ENCODE measurements at places on chromosomes 2 and 18.

- peak; percentile 24 for DNase-seq
- H3K27me3 ChIP-seq: no peaks in the 10 kb centered on the region
- H3K27ac ChIP-seq: no peak overlapping the region
- peaks cover 42% of the 10 kb centered on the region for H3K36me3 ChIP-seq
- peak overlapping the region; percentile 97 for H3K4me3 ChIP-seq
Observed at GRCh38 chr2:63590626-63591408, 2.1 kb downstream of the MDH1 start.

DNA sequence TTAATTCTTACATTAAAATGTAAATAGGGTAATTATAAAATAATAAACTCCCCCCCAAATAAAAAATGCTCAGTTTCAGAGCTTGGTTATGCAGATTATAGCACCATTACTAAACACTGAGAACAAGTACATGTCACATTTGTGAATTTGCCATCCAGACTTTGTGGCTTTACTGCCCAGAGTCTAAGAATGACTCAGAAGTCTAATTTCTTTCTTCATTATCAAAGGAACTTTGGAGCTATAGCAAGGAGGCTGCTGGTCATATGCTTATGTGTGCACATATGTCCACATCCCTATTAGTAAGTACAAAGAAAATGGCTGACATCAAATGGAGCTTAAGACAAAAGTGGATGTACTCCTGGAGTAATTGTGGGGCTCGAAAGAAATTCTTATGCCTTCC is 248.5 kb upstream of the SESTD1 start:
- H3K4me1 ChIP-seq: no peaks in the 10 kb centered on the region
- no peak overlapping the region for H3K4me3 ChIP-seq
- H3K36me3 ChIP-seq: no peaks in the 10 kb centered on the region
- no peaks in the 10 kb centered on the region for H3K27me3 ChIP-seq
- peak; percentile 1 for DNase-seq
- no peak overlapping the region for H3K27ac ChIP-seq

DNA sequence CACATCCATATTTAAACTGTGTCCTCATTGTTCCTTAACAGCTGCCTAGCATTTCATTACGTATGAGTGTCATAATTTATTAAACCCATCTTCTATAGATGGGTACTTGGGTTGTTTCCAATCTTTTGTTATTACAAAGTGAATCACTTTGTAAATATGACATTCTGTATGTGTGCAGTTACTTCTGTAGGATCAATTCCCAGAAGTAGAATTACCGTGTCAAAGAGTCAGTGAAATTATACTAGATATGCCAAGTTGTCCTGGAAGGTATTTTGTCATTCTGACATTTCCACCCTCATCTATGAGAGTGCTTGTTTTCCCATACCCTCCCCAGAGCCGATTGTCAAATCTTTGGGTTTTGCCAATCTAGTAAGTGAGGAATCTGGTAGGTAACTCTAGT is 194.5 kb upstream of the APCDD1 start:
- H3K4me1 ChIP-seq: no peaks in the 10 kb centered on the region
- no peaks in the 10 kb centered on the region for H3K36me3 ChIP-seq
- H3K27ac ChIP-seq: no peak overlapping the region
- H3K27me3 ChIP-seq: no peaks in the 10 kb centered on the region

GRCh38 chr2:72278046-72278445 is 130.4 kb upstream of the CYP26B1 start:
- peaks cover 2% of the 10 kb centered on the region for H3K4me1 ChIP-seq
- H3K36me3 ChIP-seq: no peaks in the 10 kb centered on the region
- no peak overlapping the region for H3K27ac ChIP-seq

GRCh38 chr2:48258481-48259149 is 271.3 kb upstream of the STON1 start:
- H3K4me3 ChIP-seq: no peak overlapping the region
- no peaks in the 10 kb centered on the region for H3K4me1 ChIP-seq
- H3K27me3 ChIP-seq: no peaks in the 10 kb centered on the region
- no peak overlapping the region for H3K27ac ChIP-seq

GRCh38 chr2:225040856-225041206 is 1.4 kb downstream of the DOCK10 start:
- no peak overlapping the region for H3K27ac ChIP-seq
- no peaks in the 10 kb centered on the region for H3K36me3 ChIP-seq
- no peak for DNase-seq
- peak overlapping the region; percentile 88 for H3K4me3 ChIP-seq

DNA sequence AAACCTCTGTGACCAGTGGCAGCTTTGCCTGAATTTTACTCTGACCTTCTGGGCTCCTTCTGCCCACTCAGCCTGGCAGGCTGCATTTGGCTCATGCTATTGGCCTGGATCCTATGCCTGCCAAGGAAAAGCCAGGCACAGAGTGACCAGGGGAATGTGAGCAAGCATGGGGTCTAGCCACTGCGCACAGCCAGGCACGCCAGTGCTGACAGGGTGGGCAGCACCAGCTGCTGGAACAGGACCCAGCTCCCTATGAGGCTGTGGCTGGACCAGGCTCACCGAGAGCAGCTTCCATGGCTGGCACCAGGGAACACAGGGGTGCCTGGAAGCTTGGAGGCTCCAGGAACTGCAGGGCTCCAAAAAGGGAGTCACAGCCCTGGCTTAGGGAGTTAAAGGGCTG is 311.5 kb upstream of the SYT4 start:
- no peak overlapping the region for H3K4me3 ChIP-seq
- no peak overlapping the region for H3K27ac ChIP-seq
- no peaks in the 10 kb centered on the region for H3K36me3 ChIP-seq
- DNase-seq: no peak
- H3K27me3 ChIP-seq: no peaks in the 10 kb centered on the region

- DNase-seq: peak; percentile 71
- peaks cover 6% of the 10 kb centered on the region for H3K36me3 ChIP-seq
- H3K4me1 ChIP-seq: peaks cover 4% of the 10 kb centered on the region
- H3K27ac ChIP-seq: peak overlapping the region; percentile 86
- H3K27me3 ChIP-seq: no peaks in the 10 kb centered on the region
Observed at GRCh38 chr2:163665817-163666216, 70.0 kb downstream of the FIGN start.

- H3K27ac ChIP-seq: no peak overlapping the region
- no peak for DNase-seq
- H3K27me3 ChIP-seq: no peaks in the 10 kb centered on the region
- no peak overlapping the region for H3K4me3 ChIP-seq
- H3K36me3 ChIP-seq: peaks cover 17% of the 10 kb centered on the region
Observed at GRCh38 chr18:12858991-12859390, 25.0 kb downstream of the PTPN2 start.

GRCh38 chr2:210577263-210578071 is 21.1 kb downstream of the CPS1 start:
- no peaks in the 10 kb centered on the region for H3K36me3 ChIP-seq
- H3K4me3 ChIP-seq: no peak overlapping the region
- no peaks in the 10 kb centered on the region for H3K27me3 ChIP-seq
- DNase-seq: peak; percentile 61

Measured in mesenchymal stem cell (in vitro differentiated cells and primary cell).